ENCODE measurements at places on chromosomes 2 and 18. TPM values are rescaled to one million over a fixed set of nuclear protein-coding genes. Genes with fewer than 3 reads are reported as not detected.

The SH3RF3 gene
- 8.9 TPM for polyA plus RNA-seq

GRCh38 chr2:219627103-219628100 is at the start of gene SLC4A3:
SLC4A3 (plus strand) TSS chr2:219627630; CDS start chr2:219627993, 363 bp downstream.
- peak; percentile 55 for DNase-seq

GRCh38 chr2:30487603-30488002 is 40.6 kb downstream of the LCLAT1 start:
- DNase-seq: no peak

- DNase-seq: no peak
Measured at GRCh38 chr2:64329848-64330247, 124.1 kb upstream of the LGALSL start.

DNA sequence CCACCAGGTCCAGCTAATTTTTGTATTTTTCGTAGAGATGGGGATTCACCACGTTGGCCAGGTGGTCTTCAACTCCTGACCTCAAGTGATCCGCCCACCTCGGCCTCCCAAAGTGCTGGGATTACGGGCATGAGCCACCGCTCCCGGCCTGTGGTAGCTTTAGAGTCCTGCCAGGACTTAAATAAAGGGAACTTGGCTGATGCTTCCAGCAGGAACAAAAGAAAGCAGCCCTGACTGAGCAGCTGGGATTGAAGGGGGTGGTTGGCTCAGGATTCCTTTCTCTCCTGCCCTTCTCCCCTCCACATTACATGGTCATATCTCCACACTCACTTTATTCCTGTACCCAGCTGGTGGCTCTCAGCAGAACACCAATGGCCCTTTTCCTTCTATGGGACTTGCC is 20.0 kb downstream of the EFHD1 start:
- DNase-seq: no peak

- no peak for DNase-seq
Measured at GRCh38 chr2:204437815-204438756, 107.2 kb upstream of the PARD3B start.

DNA sequence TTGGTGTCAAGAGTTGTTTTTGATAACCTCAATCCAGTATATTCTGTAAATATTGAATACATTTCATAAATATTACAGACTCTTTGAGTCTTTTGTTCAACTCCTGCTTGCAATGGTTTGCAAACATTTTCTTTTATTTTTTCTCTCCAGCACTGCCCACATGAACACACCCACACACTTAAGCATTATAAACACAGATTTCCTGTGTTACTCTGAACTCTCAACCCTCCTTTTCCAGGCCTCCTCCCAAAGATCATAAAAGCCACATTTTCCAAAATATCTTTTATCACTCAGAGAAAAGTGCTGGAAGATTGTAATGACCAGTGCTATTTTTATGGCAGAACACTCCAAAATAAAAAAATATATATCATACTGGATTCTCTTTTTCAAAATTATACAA is 20.5 kb downstream of the ARHGAP25 start:
- no peak for DNase-seq

DNA sequence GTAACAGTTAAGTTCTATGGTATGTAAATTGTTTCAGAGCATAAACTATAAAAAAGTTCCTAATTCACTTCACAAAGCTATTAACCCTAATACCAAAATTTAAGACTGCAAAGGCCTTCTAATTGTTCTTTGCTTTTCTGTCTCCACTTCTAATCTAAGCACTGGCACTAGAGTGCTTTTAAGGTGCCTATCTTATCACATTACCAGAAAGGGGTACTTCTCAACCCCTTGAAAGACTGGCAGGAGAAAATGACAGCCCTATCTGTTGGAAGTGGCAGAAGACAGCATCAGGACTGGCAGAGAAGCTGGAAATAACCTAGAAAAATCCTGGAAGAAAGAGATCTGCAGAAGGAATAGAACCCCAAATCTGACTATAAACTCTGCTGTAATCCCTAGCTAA is 10.3 kb downstream of the CNRIP1 start:
- no peak for DNase-seq

DNA sequence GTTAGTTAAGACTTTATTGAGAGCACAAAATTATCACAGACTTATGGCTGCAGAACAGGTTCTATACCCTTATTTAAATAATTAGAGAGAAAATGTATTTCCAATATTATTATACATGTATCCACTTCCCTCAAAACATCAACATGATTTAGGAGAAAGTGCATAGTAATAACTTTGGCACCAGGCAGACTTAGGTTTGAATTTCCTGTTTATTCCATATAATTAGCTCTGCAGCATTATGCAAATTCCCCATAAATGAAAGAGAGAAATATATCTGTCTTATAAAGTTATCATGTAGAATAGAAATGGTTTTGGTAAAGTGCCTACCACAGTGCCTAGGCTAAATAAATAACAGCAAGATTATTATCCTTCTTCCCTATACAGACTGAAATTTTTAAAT is 15.3 kb downstream of the SCN9A start:
- no peak for DNase-seq

The DSG4 gene
- polyA plus RNA-seq: not detected

The MAB21L4 gene
- polyA plus RNA-seq: 0.06 TPM

The DSEL gene
- polyA plus RNA-seq: 0.73 TPM

The RESP18 gene
- not detected for polyA plus RNA-seq

The CTNNA2 gene
- 0.09 TPM for polyA plus RNA-seq

DNA sequence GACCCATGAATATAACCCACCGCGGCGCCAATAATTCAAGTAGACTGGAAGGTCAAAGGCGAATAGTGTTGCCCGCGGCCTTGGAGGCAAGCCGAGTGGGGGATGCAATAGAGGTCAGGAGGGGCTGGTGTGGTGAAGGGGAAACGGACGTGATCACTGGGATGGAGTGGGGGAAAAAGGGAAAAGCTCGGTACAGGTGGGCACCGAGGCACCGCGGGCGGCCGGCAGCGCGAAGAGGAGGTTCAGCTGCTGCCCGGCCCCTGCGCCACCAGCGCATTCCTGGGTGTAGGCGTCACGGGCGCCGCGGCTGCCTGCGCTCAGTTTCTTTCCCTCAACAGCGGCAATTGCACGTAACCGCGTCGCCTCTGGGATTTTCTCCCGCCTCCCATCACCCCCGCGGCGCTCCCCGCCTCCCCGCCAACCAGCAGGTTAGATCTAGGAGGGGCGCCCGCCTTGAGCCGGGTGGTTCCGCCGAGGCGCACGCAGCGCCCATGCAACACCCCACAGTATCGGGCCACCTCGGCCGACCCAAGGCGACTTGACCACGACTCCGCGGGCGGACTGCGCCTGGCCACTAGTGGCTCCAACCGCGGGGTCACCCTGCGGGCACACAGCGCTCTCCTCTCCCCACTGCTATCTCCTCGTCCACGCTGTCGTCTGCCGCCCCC is 1.5 kb downstream of the RND3 start:
- DNase-seq: peak; percentile 77

The COQ10B gene
- polyA plus RNA-seq: 19.8 TPM

DNA sequence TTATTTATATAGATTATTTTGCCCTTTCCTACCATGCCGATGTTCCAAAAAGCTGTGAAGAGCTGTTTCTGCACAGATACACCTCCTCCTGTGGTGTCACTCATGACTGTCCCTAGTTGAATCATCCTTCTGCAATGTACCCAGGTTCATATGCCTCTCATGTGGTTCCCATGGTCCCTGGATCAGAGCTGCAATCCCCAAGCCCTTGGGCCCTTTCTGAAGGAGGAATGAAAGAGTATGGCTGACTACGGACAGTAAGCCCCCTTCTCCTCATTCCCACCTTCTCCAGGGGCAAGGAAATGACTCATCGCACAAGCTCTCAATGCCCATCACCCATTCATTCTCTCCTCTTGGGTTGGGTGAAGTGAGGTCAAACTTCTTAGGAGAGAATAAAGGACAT is 63.9 kb upstream of the ACVR1 start:
- DNase-seq: no peak

The ALPI gene
- not detected for polyA plus RNA-seq

The MAP2 gene
- polyA plus RNA-seq: 3.5 TPM

DNA sequence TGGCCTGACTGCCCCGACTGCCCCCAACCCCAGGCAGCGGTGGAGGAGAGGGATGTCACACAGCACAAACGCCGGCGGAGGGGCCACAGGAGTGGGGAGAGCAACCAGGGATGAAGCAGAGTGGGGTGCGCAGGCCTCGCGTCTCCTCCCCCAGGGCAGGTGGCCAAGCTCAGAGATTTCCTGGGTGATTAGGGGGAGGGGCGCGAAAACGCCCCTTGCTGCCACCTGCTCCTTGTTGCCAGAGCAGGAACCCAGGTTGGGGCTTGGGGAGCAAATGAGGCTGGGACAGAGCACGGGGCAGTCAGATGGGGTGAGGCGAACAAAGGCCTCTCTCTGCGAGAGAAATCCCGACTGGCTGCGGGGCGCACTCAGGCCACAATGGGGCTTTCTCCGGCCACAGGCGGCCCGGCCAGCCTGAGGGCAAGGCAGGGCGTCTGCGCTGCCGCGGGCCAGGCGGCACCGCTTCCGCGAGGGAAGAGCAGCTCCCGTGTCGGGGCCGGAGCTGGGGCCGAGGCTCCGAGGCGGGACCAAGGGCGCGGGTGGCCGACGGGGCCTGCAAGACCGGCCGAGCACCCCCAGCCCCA is 11.5 kb downstream of the TEX44 start:
- DNase-seq: no peak

GRCh38 chr2:36549165-36549574 is 48.8 kb downstream of the FEZ2 start:
- DNase-seq: no peak

The RPS27A gene
- polyA plus RNA-seq: 679 TPM

- no peak for DNase-seq
Measured at GRCh38 chr2:176088048-176088936, 4.2 kb upstream of the HOXD13 start.

DNA sequence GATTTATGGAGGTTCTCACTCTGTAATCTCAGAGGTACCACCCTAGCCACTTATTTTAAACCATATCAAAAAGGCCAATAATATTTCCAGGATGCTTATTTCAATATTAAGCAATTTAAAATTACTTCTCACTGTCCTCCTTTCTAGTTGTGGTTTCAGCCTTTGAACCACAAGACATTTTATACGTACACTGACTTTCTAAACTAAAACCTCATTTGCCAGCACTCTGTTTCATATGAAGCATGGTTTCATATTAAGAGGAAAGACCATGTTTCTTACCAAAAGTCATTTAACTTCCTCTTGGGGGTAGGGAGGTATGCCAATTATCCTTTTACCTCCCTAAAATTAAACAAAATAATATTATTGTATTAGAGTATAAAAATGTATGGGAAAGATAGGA is 399.8 kb downstream of the CDH7 start:
- DNase-seq: no peak

The AMER3 gene
- not detected for polyA plus RNA-seq

DNA sequence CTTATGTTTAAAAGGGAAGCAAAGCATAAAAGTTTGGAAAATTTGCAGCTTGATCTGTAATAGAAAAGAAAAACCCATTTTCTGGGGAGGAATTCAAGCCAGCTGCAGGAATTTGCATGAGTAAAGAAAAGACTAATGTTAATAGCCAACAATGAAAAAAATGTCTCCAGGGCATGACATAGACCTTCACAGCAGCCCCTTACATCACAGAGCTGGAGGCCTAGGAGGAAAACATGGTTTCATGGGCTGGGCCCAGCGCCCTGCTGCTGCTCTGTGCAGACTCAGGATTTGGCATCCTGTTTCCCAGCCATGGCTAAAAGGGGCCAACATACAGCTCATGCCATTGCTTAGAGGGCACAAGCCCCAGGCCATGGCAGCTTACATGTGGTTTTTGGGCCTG is 411.6 kb upstream of the MC4R start:
- no peak for DNase-seq

DNA sequence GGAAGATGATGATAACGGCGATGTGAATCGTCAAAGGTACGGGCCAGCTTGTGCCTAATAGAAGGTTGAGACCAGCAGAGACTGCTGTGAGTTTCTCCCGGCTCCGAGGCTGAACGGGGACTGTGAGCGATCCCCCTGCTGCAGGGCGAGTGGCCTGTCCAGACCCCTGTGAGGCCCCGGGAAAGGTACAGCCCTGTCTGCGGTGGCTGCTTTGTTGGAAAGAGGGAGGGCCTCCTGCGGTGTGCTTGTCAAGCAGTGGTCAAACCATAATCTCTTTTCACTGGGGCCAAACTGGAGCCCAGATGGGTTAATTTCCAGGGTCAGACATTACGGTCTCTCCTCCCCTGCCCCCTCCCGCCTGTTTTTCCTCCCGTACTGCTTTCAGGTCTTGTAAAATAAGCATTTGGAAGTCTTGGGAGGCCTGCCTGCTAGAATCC is 3.0 kb downstream of the FZD7 start:
- no peak for DNase-seq

GRCh38 chr2:199309973-199310372 is 147.8 kb downstream of the SATB2 start:
- DNase-seq: no peak

DNA sequence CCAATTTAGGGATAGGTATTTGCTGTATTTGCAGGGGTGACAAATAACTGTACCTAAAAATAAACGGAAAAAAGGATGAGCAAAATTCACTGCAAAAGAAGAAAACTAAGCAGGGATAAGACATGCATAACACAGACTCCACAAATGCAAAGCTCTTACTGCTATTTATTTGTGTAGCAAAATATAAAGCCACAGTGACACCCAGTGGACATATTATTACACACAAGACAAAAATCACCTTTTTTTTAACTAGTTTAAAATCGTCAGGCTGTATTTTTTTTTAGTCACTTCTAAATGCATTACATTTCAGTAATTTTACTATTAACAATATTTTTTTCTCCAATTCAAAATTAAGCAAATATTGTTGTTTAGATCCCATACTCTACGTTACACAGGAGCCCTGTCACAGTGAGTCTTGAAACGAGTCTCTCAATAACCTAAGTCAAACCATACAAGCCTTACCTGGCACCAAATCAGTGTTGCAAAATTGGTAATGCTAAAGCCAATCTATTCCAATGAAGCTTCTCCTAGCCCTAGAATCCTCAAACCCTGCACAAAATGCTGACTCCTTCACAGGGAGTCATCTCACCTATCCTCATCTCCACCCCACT is 23.7 kb downstream of the METTL4 start:
- DNase-seq: no peak

The ARID5A gene
- polyA plus RNA-seq: 35.0 TPM

The RAB17 gene
- 7.6 TPM for polyA plus RNA-seq

The AQP4 gene
- 0.07 TPM for polyA plus RNA-seq

DNA sequence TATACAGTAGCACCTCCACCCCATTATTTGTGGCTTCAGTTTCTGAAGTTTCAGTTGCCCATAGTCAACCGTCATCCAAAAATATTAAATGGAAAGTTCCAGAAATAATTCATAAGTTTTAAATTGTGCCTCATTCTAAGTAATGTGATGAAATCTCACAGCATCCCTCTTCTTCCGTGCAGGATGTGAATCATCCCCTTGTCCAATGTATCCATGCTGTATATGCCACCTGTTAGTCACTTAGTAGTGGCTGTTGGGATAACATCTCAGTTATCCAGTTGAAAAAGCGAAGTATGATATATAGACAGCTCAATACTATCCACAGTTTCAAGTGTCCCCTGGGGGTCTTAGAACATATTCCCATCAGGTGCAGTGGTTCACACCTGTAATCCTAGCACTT is 119.1 kb upstream of the OTX1 start:
- DNase-seq: no peak

- no peak for DNase-seq
Measured at GRCh38 chr2:30255466-30256408, 24.4 kb downstream of the LBH start.

GRCh38 chr2:110925479-110925878 is 193.1 kb downstream of the ACOXL start:
- DNase-seq: no peak

The ROCK1 gene
- 19.6 TPM for polyA plus RNA-seq

The AFG3L2 gene
- polyA plus RNA-seq: 60.4 TPM

Data from heart right ventricle (tissue), 16 donors.